ENCODE measurements at places on chromosomes 16 and 17.

- no peak for DNase-seq
Measured at GRCh38 chr16:56936950-56937349, 5.0 kb downstream of the HERPUD1 start.

DNA sequence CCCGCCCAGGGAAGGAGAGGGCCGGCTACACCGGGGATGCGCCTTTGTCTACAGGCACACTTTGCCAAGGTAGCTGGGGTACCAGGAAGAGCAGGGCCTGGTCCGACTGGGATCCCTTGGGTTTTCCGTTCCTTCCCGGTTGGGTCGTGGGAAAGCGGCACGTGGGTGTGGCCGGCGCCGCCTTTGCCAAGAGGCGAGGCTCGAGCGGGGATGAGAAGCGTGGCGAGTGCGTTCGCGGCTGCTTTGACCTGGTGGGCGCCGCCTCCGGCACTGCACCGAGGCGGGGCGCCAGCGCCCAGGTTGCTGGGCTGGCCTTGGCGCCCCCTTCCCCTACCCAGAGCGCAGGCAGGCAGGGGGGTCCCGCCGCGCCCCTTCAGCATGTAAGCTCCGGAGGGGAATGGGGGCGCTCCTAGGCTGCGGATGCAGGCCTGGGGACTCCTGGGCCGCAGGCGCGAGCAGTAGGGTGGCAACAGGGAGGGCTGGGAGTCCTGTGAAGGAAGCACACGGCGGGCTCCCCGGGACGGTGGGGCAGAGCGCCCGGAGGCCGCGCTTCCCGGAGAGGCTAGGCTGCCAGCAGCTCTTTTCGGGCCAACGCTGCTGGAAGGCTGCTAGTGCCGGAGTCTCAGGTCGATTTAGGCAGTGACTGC is 2.0 kb downstream of the HAS3 start:
- DNase-seq: no peak

- peak; percentile 31 for DNase-seq
Measured at GRCh38 chr16:85659805-85660511, 28.8 kb downstream of the GINS2 start.

DNA sequence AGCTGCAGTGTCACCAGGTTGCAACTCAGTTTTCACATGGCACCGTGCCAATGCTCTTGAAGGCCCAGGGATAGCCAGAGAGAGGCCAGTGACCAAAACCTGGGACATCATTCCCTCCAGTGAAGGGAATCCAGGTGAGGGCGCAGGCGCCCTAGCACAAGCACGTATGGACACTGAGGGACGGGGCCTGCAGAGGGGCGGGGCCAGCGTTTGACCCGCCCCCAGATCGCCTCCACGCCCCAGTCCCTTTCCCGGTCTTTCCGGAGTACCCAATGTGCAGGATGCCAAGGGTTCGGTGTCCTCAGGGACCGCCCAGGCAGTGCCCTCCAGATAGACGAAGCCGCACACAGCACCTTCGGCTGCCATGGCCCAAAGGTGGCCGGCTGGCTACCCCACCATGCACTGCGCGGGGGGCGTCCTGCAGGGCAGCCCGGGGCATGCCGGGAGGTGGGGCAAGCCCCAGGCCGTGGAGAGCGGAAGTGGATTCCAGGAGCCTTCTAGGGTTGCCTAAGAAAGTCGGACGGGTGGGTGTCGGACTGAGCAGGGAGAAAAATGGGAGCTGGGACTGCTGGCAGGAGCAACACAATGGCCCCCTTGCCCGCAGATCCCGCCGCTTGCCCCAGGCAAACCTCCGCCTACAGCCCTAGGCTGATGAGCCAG is 4.6 kb downstream of the SLC12A4 start:
- DNase-seq: no peak

- no peak for DNase-seq
Measured at GRCh38 chr17:38558728-38559050, 47.1 kb downstream of the SRCIN1 start.

GRCh38 chr17:80212511-80212910 is 7.6 kb downstream of the SGSH start:
- DNase-seq: no peak
